Stimulated activated CD4-positive, alpha-beta T cell treated with anti-CD3 and anti-CD28 coated beads, Interleukin-4, amount 100 ng/mL, for 24 hours (primary cell): ENCODE measurements at places on chromosomes 2 and 18.
A peak's percentile ranks its signal among the peaks of the same experiment; 100 is the strongest.

GRCh38 chr2:120299561-120299960, 46.4 kb upstream of the INHBB start:
- DNase-seq, result no peak

- DNase-seq, result no peak
These were observed 245.6 kb downstream of the NRXN1 start for GRCh38 chr2:50786345-50786744.

DNA sequence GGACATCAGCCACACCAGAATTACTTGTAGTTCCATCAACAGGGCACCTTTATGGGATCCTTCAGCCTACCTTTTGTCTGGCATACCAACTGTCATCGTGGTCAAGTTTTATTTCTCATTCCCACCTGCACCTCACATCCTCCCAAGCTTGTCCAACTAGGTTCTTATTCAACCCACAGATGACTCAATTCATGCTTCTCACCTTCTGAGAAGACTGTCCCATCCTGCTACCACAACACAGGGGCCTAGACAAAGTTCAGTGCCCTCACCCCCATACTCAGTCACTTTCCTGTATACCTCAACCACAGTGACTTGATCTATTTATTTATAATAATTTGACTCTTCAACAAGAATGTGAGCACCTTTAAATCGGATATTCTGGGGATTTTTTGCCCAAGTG, 114.4 kb upstream of the ACVR1C start:
- DNase-seq, result no peak

GRCh38 chr2:191013682-191013931, 364 bp downstream of the STAT1 start:
- DNase-seq, result no peak

GRCh38 chr2:30115141-30115980, 31.4 kb upstream of the YPEL5 start:
- peak; percentile 55 for DNase-seq

- DNase-seq, result no peak
These were observed 160.4 kb upstream of the PID1 start for GRCh38 chr2:229431327-229431954.

GRCh38 chr2:226934546-226935201, 98.8 kb downstream of the RHBDD1 start:
- DNase-seq, result no peak

DNA sequence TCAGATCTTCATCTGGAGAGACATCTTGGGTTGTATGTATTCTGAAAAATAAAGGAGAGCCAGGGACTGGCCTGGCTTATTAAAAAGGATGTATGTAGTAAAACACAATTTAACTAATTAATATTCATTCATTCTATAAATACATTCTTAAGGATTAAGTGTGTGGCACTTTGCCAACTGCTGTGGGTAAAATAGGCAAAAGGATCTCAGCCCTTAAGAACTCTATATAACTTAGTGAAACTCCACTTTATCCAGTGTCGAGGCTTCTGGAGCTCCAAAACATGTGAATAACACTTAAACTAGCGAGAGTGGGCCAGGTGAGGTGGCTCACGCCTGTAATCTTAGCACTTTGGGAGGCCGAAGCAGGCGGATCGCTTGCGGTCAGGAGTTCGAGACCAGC, 7.7 kb upstream of the STK39 start:
- DNase-seq, result no peak

DNA sequence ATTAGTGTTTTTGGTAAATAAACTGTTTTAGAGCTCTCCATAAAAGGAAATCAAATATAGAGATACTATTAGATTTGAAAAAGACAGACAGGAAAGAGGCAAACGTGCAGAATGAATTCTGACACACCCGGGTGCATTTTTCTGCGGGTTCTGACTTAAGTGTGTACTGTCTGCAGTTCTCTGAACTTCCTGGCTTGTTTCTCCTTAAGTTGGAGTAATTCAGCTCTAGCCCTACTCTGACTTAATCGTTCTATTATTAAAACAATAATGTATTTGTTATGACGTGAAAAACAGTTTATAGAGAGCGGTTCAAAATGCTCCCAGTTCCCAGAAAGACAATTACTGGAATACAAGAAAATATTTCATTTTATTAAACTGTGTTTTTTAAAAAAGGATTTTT, 305.9 kb downstream of the ARHGAP15 start:
- DNase-seq, result no peak

DNA sequence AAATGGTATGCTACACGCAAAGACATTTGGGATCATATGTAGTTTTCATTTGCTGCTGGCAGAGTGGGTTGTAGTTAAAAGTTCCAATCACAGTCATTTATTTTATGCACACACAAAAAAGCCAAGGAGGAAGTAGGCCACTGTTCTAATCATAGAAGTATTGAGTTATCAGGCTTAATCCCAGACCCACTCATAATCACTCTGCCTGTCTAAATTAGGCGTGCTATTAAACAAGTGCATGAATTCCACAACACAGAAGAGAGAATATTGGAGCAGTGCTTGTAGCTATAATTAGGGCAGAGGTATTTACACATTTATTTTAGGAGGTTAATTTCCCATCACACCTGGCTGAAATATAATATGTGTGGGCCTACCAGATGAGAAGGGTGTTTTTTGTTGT, 65.7 kb upstream of the FIGN start:
- no peak for DNase-seq

DNA sequence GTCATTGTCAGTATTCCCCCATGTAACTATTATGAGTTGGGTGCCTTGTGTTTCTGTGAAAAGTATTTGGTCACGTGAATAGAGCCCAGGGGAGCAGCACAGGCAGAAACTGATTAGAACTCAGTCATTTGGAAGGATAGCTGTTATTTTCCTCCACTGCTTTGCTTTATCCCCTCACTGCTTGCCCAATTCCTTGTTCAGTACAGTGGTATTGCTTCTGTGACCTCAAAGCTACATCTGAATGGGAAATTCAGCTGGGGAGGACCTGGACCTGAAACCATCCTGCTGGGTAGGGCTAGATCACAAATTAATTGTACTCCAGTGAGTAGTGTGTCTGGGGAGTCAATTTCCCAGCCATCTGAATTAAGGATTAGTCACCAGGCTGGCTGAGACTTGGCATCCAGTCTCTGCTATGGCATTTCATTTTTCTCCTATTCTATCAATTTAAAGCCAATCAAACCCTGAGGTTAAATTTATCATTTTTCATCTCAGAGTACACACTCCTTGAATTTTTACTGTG, 1231.6 kb upstream of the GYPC start:
- no peak for DNase-seq

GRCh38 chr18:35822413-35822812, 150.1 kb upstream of the RMP24 start:
- no peak for DNase-seq

GRCh38 chr18:70627182-70627802, 338.4 kb downstream of the SOCS6 start:
- no peak for DNase-seq

DNA sequence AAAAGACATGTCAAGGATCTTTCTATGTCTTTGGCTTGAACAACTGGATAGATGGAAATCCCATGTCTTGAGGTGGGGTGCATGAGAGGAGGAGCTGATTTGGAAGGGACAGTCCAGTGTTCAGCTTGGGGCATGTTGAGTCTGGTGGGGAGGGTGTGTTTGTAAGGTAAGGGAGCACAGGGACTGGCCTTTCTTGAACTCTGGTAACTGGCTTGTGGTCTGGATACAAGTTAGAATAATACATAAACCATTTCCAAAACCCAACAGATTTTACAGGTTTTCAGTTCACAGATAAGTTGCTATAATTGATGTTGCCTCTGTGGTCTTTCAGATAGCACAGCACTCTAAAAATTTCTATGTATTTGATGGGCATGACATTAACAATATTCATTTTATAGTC, 24.2 kb downstream of the RHBDD1 start:
- no peak for DNase-seq

DNA sequence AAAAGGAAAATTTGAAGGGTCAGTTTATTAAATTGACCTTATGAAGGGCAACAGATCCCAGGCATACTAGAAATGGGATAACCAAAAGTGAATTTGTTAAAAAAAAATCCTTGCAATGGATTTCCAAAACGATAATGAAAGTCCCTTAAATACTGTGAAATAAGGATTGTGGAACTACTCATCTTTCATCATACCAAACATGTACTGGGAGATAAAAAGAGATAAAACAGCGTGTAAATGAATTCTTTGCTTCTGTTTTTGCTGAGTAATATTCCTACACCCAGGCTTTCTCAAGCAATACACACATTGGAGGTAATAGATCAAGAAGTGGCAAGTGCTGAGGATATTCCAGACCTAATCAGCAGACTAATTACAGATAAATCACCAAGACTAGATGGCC, 3.8 kb downstream of the LYPD6 start:
- DNase-seq, result no peak

- DNase-seq, result no peak
These were observed 76.2 kb upstream of the UPP2 start for GRCh38 chr2:158025255-158025996.

DNA sequence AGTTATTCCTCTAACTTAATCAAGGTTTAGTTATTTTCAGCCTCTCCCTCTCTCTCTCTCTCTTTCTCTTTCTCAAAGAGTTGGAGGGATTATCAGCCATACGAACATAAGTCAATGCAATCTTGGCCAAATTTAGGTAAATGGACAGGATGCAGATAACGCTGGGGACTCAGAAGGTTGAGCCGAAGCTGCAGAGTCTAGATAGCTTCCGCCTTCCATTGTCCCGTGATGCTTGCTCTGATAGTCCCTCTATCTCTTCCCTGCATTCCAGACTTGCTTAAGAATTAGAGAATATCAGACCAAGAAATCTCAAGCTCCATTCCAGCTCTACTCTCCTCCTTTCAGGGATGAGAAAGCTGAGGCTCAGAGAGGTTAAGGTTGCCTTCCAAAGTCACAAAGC, 502.8 kb upstream of the TNP1 start:
- no peak for DNase-seq

DNA sequence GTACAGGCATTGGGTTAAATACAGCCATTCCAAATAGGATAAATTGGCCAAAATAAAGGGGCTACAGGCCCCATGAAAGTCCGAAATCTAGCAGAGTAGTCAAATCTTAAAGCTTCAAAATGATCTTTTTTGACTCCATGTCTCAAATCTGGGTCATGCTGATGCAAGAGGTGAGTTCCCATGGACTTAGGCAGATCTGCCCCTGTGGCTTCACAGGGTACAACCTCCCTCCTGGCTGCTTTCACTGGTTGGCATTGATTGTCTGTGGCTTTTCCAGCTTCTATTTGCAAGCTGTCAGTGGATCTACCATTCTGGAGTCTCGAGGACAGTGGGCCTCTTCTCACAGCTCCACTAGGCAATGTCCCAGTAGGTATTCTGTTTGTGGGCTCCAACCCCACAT, 56.1 kb downstream of the CCDC141 start:
- no peak for DNase-seq

DNA sequence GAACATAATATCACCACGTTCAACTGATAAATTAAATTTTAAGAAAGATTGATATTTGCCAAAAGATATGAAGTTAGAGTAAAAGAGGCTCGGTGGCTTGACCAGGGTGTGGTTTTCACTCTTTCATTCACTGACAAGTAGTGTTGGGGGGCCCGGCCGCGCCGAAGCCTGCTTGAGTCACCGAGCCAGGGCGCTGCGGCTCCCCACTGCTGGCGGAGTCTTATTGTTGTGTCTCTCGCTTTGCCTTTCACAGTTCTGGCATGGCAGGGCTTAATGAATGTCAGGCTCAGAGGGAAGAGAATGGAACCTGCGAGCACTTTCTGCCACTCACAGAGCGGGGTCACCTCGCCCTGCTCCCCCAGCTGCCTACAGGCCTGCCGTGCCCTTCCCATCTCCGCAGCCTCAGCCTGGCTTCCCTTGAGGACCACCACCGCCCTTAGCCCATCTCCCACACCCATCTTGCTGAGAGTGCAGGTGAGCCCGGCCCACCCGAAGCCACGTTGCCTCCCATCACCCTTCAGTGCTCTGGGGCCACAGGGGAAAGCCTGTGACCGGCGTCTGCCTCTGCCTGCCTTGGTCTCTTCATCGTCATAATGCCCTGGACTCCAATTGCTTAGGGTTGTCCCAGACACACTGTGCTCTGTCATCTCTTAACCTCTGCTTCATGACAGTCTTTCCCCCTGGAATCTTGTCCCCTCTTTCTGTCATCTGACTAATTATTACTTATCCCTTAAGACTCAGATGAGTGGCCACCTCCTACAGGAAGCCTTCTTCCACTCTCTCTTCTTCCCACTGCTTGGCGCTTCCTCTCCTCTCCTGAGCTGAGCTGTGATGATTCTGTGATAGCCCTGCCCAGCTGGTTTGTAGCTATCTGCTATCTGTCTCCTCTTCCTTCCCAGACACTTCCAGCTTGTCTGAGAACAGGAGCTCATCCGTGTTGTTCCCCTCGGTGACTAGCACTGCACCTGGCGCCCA, 142.5 kb downstream of the FAM210A start:
- no peak for DNase-seq

GRCh38 chr2:71778514-71778913, 325.2 kb downstream of the DYSF start:
- DNase-seq, result no peak

GRCh38 chr2:8298783-8299182, 383.1 kb upstream of the ID2 start:
- no peak for DNase-seq

DNA sequence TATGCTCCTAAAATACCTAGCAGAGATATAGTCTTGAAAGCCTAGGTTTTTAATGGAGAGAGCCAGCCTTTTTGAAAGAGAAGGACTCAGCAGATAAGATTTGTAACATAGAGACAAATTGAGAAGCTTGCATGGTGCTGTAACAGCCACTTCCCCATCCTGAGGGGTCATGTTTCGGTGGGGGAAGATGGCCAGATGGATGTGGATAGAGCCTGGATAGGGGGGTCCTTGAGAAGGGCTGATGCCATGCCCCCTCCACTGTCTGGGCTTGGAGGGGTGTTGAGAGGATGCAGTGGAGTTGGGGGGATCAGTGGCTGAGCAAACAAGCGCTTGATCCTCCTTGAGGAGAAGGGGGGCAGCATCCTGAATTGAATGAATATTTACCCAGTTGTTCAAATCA, 178.0 kb upstream of the HS6ST1 start:
- no peak for DNase-seq

DNA sequence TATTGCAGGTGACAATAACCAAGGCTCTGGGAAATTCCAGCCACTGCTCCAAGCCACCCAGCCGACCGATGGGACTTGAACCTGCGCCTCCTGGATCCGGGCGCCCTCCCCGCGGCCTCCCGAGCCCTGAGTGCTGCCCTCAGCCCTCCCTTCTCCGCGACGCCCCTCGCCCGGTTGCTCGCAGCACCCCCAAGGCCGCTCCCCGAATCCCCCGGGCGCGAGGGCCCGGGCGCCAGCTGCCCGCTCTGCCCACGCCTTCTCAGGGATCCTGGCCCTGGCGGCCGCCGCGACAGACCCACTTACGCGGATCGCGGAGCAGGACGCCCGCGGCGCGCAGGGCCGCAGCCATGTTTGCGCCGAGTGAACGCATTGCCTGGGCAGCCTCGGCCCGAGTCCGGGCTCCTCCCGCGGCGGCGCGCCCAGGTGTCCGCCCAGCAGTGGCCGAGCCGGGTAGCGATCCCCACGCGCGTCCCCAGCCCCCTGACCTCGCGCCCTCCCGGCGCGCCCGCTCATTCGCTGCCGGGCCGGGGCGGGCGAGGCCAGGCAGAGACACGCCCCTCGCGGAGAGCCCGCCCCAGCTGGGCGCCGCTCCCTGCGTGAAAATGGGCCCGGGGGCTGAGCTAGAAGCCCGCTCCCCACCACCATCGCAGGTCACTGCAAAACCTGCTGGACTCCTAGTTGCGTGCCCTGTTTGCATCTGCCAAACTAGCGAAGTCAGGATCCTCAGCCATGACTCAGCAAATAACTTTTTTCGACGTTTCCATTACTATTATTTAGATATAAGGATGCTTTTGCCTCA, at the start of gene FECH:
TSS of gene FECH (minus strand) at position 452 of the 799 bp plus-strand sequence. CDS start at position 370, 82 bp downstream.
- peak; percentile 60 for DNase-seq

GRCh38 chr18:63906056-63906455, 1.7 kb upstream of the SERPINB10 start:
- no peak for DNase-seq

GRCh38 chr2:174340400-174341292, 5.9 kb downstream of the SP9 start:
- DNase-seq, result no peak
